ENCODE measurements at places on chromosomes 4 and X.

DNA sequence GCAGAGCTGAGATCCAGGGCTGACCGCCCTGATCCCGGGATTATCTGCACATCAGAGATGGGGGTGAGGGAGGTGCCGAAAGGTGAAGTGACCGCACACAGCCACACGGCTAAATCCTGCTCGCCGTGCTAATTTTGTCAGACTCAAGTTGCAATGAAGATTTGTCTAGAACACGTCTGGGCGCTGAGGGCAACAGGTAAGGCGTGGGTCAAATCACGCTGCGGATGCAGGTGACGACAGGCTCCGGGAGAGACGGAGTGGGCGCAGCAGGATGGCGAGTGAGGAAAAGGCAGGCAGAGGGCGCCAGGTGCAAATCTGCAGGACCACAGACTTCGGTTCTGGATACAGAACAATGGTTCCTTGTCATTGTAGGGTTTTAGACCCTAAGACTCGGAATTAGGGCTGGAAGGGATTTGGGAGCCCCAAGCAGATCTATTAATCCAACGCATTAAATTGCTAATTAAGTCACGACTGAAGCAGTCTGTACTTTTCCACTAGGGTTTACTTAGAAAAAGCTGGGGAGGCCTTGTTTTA, 1.9 kb upstream of the TBC1D14 start:
- DNase-seq: no peak

DNA sequence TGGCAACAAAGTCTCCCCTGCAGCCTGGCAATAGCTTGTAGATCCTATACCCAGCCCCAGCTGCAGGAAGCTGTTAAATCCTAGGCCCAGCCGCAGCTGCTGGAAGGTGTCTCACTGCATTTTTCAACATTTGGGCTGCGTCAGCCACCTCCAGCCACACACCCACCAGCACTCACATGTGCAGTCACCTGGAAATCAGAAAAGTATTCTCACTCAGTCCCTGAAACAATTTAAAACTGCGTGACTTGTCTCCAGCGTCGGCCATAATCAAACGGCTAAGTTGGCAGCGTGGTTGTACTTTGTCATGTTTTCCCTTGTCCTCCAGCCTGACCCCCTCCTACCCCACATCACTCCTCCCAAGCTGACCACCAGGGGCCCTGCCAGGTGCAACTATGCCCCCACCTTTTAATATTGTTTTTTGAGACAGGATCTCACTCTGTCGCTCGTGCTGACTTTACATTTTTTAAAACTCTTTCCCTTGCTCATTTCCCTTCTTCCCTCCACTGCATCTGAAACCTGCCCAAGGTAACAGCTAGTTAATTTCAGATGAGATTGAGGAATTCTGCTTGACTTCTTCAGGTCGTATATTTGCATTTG, 97.2 kb upstream of the FRG1 start:
- DNase-seq: no peak

DNA sequence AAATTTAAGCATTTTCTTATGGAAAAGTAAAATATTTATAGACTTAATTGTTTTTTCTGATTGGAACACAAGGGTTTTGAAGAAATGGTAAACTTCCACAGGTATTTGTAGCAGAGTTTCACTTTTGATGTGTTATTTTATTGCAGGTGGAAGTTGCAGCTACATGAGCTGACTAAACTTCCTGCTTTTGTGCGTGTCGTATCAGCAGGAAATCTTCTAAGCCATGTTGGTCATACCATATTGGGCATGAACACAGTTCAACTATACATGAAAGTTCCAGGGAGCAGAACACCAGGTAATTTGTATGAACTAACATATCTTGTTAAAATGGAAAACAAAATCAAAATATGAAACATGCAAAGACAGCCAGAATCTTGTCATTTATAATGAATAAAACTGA, 117.4 kb downstream of the DIPK2B start:
- DNase-seq: no peak

DNA sequence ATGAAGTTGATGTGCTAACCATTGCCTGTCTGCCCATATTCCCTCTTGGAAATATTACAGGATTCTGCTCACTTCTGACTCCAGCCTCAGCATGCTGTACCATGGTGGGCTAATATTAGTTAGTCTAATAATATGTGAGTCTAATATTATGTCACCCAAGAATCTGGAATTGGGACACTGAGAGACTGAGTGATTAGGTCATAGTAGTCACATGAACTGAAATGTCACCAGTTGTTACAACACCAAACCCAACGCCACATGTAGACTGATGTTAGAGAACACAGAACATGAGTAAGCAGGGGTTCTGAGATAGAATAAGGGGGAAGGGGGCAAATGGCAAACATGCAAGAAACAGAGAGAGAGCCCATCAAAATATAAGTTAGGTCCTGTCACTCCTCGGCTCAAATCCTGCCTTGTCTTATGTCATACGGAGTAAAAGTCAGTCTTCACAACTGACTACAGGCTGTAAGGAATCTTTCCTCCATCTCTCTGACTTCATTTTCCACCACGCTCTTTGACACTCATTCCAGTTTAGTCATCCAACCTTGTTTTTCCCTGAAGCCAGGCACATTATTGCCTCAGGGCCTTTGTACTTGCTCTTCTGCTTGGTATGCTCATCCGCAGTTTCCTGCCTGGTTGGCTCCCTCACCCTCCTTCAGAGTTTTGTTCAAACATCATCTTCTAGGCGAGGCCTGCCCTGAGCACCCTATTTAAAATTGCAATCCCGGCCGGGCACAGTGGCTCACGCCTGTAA, 9.6 kb upstream of the SLAIN2 start:
- DNase-seq: no peak

- no peak for DNase-seq
Observed at GRCh38 chr4:169142906-169143305, 127.8 kb downstream of the SH3RF1 start.

DNA sequence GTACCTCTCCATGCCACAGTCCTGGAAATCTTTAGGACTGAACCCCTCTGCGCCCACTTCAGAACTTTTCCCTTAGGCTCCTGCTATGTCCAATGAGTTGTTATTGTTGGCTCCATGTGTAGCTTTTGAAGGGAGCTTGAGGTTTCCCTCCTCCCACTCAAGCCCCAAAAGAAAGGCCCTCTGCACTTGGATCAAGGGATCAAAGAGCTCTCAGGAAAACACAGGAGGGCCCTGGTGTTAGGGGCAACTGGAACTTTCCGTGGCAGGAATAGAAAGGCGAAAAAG, 135.0 kb downstream of the RASL11B start:
- DNase-seq: no peak

- DNase-seq: no peak
Observed at GRCh38 chr4:172725581-172725980, 443.0 kb upstream of the GALNT7 start.

DNA sequence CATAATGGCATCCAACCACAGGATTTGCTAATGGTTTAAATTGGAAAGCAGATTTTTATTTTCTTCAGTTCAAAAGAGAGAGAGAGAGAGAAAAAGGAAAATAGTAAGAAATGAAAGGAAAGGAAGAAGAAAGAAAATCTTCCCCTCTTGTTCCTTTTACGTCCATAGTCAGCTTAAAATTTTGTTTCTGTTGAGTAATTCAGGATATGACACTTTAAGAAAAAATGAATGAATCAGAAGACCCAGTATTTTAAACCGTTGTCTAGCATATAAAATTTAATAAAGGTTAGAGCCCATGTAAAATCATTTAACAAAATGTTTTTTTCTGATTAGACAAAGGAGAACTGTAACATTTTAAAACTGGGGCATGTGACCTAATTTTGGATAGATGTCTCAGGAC, 391.8 kb upstream of the EPHA5 start:
- DNase-seq: no peak

GRCh38 chr4:78971326-78971725, 32.1 kb upstream of the PAQR3 start:
- no peak for DNase-seq

- DNase-seq: no peak
Observed at GRCh38 chr4:107896646-107897045, 34.7 kb upstream of the CYP2U1 start.

DNA sequence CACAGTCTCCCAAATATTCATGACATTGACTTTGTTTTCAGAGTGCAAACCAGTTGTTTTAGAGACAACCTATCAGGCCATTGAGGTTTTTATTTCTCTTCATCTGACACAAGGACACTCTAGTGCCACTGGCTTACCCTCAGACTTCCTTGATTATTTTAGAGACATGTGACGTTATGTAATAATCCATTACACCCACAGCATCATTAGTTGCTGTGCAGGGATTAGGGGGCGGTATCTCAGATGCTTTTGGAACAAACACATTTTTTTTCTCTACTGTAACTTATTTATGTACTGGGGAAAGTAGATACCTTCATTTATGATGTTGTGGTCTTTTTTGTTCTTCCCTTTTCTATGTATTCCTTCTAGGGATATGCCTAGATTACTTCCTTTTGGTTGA, 2293.1 kb downstream of the PCDH7 start:
- no peak for DNase-seq

- DNase-seq: no peak
Observed at GRCh38 chrX:426881-427280, 40.2 kb upstream of the PPP2R3B start.

DNA sequence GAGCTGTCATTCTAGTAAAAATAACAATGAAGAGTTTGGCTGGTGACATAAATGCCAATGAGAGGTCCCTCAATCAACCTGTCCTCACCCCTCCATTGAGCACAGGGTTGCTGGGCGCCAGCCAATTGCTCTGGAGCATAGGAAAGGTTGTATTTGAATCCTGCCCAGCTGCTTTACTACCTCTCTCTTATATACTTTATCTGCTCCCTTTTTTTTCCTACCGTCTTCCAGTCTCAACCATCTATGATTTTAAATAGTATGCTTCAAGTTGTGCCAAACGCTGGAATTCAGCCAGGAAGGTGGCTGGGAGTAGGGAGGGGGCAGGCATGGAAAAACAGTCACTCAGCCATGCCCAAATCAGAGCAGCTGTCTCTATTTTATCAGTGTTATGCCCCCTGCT, 153.8 kb downstream of the NR3C2 start:
- no peak for DNase-seq

- DNase-seq: peak; percentile 9
Observed at GRCh38 chr4:185128272-185129119, 14.6 kb upstream of the SLC25A4 start.

DNA sequence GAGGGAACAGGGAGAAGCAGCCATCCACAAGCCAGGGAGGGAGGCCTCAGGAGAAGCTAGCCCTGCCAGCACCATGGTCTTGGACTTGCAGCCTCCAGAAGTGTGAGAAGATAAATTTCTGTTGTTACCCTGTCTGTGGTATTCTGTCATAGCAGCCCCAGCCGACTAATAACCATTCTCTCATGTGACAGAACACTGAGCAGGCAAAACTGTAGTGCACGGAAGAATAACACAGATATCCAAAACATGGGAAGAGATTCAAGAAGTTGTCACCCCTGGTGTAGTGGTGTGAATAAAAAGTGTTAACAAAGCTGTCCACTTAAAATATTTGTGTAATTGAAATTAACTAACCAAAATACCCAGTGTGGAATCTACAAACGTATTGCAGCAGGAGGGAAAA, 265.0 kb downstream of the ARHGAP10 start:
- DNase-seq: no peak

GRCh38 chr4:38993683-38994082, 38.5 kb downstream of the TMEM156 start:
- DNase-seq: no peak

DNA sequence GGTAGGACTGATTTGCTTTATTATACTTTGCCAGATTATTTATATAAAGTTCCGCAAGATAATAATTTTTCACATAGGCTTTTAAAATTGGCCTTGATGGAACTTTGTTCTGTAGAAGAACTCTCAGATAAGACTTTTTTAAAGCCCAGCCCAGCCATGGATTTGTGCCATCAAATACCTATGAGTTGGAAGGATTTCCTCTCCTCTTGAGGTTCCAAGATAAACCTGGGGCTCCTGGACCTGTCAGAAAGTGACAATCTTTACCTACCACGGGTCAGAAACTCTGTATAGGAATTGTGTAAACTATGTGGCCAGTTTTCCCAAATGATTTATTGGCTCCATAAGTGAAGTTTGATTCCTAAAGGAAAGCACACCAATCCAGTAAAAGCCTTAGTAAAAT, 271.9 kb upstream of the GRID2 start:
- DNase-seq: no peak

DNA sequence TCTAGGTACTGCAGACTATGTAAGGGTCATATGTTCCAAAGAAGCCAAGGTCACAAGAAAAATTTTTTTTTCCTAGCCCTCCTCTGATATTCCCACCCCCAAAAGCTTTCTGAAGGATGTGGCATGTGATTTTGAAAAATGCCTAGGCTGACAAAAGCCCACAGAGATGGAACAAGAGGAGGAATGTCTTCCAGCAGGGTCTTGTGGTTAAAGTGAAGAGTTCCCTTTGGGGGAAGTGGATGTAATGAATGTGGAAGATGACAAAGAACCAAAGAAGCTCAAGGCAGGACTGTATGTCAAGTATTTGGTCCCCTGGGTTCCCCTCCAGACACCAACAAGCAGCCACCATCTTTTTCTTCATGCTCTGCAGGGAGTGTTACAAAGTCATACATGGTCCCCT, 268.8 kb downstream of the BCOR start:
- no peak for DNase-seq

- DNase-seq: no peak
Observed at GRCh38 chr4:5128569-5128968, 77.3 kb downstream of the STK32B start.

DNA sequence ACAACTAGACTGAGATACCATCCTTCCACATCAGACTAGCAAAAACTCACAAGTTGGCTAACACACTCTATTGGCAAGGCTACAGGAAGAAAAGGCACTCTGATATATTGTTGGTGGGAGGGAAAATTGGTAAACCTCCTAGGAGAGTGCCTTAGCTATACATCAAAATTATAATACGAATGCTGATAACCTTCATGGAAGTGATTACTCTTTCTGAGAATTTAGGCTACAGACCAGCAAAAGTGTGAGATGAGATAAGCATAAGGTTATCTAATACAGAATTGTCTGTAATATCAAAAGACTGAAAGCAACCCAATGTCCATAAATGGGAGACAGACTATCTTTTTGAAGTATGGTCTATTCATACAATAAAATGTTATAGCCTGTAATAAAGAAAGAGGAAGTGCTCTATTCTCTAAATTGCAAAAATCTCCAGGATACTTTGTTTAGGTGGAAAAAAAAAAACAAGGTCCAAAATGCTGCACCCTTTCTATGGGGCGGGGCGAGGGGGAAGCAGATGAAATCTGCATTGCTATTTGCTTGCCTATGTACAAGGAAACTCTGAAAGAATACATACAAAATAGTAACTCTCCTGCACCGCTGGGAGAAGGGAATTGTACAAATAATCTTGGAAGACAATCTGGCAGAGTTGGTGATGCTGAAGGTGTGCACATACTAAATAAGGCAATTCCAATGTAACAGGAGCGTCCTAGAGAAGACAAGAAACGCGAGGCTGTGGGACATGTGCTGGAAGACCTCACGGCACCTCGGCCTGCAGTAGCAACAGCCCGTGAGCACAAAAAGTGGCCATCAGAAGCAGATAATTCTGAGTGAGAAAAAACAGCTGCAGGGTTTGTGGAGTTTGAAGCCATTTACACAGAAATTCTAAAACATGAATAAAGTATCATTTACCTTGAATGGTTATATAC, 109.7 kb downstream of the AFAP1 start:
- no peak for DNase-seq

DNA sequence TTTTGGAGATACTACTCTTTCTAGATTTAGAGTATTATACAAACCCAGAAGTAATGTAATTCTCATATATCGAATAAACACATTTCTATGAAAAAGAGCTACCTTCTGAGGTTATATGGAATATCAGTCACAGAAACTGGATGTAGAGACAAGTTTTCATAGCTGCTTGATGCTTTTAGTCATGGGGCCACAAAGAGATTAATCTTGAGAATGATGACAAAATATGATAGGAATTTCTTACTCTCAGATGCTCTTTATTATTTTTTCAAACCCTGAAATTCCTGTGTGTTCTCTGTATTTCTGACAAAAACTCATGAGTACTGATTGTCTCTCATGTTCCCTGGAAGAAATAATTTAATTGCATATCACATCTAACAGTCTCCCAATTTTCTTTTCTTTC, 662.5 kb downstream of the RAPGEF2 start:
- no peak for DNase-seq

All from stimulated activated CD8-positive, alpha-beta memory T cell treated with anti-CD3 and anti-CD28 coated beads, Interleukin-2, amount 100 ng/mL, for 48 hours (primary cell).